ENCODE measurements at places on chromosomes 16 and 17.

- DNase-seq, result no peak
These were observed 12.7 kb upstream of the SSTR2 start for GRCh38 chr17:73151916-73152632.

DNA sequence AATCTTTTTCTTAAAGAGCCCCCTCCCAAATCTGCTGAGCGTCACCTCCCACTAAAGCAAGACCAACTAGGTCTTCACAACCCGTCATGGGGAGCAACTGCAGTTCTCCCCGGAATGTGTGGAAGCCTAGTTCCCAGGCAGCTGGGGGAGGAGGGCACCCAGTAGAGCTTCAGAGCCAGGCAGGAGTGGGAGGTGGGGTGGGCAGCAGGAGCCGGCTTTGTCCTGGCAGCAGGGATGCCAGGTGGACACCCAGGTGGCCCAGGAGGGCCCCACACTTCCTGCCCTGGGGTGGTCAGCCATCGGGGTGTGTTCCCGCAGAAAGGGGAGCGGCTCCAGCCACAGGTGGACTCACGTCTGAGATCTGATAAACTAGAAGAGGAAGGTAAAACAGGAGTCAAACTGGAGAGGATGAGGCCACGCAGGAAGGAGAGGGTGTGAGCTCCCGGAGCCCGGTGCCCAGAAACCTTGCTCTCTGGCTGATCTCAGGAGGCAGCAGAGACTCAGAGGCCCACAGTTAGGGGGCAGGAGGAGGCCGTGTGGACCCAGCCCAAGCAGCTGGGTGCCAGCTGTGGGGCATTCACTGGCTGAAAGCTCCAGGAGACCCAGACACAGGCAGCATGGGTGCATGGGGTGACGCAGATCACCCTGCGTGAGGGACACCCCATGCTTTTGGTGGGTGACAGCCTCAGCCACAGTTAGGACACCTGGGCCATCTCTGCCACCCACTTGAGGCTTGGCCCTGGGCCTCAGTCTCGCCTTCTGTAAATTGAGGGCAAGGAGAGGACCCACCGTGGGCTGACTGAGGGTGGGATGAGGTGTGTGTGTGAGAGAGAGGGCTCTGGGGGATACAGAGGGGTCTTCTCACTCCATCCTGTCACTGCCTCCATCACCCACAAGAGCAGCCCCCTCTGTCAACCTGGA, 260.8 kb upstream of the TNRC6C start:
- DNase-seq, result no peak

DNA sequence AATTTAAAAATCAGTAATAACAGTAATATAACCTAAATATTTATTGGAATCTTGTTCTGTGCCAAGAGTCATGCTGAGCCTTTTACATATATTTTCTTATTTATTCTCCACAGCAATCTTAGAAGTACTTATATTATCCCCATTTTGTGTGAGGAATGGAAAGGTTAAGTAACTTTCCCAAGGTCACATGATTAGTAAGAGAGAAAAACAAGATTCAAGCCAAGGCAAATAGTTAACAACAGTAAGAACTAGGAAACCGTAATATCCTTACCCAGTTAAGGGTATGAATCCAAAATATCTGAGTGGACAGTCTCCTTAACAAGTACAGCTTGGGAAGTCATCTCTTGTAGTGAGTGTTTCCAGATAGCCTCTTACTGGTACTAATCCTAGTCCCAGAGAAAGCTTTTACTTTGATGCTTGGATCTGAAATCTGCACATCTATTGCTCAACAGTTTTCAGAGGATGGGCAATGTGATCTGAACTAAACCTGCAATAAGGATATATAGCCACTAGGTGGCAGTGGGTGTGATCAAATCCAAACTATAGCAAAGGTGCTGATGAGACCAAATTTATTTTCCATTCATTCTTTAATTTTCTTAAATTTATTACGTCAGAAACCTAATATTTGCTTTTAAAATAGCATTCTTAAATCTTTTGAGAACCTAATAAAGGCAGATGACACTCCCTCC, 23.3 kb downstream of the SHISA6 start:
- no peak for DNase-seq

GRCh38 chr16:3514621-3515020, 13.8 kb downstream of the CLUAP1 start:
- no peak for DNase-seq

GRCh38 chr16:79171931-79172705, 428.4 kb downstream of the MAF start:
- no peak for DNase-seq

- no peak for DNase-seq
These were observed 25.0 kb upstream of the KCNJ2 start for GRCh38 chr17:70144260-70144846.

DNA sequence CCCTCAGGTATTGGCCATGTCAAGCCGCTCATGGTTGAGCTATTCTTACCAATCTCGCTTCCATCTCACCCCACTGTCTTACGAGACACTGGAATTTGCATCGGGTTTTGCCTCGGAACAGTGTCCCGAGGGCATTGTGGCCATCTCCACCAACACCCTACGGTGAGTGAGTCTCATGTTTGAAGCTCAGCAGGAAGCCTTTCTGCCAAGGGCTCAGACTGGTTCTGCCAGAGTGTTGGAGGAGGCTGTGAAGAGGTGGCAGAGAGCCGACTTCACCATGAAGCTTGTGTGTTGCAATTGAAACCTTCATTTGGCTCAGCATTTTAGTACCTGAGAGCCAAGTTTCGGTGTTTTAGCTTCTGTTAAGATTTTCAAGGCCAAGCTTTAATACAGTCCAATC, 38.0 kb downstream of the SF3B3 start:
- no peak for DNase-seq

DNA sequence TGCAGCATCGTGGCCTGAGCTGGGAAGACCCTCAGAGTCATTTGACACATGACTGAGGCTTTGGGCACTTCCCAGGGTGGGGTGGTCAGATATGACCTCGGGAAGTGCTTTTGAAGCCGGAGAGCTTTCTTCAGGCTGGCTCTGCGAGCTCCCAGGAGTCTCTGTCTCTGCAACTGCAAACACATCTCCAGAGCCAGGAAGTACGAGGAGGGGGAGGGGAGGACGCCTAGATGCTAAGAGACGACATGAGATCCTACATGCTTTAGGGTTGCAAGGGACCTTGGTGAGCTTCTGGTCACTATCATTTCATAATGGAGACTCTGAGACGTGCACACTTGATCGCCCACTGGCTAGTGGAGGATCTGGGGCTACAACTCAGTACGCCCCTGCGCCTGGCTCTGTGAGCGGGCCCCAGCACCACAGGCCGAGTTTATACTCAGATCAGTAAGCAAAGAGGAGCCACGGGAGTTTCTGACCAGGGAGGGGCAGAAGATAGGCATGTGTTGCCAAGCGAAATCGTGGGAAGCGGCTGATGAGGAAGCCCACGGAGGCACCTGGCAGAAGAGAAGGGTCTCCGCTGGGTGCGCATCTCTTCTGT, 527 bp upstream of the MGAT5B start:
- DNase-seq, result no peak

GRCh38 chr17:42436391-42436790, 13.3 kb upstream of the CAVIN1 start:
- no peak for DNase-seq

GRCh38 chr17:42659079-42659931, at the start of gene TUBG2:
TUBG2 (plus strand) TSS chr17:42659284; CDS start chr17:42659504, 220 bp downstream.
- DNase-seq, result peak; percentile 70

GRCh38 chr17:68377771-68378267, 79.5 kb downstream of the WIPI1 start:
- no peak for DNase-seq

DNA sequence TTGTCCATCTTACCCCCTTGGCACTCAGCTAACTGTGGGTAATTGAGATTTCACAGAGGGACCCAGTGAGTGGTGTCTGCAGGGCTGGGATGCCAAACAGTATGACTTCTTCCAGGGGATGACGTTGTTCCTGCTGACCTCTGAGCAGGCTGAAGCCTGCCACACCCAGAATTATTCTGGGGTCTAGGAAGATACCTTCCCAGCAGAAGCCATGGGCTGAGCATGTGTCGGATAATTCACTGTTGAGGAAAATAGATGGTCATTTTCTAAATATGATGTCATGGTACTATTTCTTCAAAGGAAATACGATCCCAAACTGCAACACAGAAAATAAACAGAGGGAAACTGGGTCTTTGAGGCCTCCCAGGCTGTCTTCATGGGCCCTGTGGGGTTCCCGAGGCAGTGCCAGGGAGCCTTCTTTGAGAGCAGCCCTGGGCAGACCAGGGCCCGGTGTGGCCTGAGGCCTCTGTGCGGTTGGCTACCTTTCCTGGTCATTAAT, 17.4 kb downstream of the WNT9B start:
- no peak for DNase-seq

- no peak for DNase-seq
These were observed 2.9 kb downstream of the CLUH start for GRCh38 chr17:2708585-2709182.

DNA sequence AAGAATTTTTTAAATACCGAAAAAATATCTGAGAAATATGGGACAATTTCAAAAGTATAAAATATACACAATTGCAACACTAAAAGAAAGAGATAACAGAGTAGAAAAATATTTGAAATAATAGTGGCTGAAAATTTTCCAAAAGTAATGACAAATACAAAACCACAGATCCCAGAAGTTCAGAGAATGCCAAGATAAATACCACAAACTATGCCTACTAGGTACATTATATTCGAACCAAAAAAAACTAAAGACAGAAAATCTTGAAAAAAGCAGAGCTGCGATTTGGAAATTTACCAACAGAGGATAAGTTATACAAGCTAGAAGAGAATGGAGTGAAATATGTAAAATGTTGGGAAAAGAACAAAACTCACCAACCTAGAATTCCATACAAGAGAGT, 191.3 kb upstream of the ELAC2 start:
- DNase-seq, result no peak

DNA sequence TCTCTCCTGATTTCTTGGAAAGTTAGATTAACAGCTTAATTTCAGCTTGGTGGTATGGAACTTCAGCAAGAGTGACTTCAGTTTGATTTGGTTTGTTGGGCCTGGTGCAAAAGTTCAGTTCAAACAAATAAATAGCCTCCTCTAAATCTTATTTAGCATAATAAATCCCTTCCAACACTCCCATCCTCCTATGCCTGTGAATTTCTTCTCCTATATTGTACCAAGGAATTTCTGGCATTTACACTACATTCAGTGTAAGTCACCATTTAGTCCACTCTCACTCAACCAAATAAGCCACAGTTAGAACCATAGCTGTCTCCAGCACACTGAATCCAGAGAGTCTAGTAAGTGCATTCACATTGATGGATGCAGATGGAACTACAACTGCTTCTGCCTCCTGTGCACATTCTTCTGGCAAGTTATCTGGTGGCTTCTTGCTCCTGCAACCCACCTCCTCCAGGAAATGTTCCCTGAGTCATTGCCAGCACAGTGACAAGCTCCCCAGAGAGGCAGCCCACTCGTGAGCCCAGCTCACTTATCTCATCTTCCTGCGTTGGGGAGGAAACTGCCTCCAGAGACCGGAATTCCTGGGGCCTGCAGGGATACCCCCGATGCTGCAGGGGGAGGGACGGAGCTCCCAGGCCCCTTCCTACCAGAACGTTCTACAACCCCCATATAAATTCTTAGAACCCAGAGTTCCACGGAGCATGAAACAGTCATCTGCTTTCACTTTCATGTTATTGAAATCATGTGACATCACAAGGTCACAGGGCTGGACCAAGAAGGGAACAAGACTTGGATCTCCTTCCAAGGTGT, 318.3 kb downstream of the PHKB start:
- no peak for DNase-seq

DNA sequence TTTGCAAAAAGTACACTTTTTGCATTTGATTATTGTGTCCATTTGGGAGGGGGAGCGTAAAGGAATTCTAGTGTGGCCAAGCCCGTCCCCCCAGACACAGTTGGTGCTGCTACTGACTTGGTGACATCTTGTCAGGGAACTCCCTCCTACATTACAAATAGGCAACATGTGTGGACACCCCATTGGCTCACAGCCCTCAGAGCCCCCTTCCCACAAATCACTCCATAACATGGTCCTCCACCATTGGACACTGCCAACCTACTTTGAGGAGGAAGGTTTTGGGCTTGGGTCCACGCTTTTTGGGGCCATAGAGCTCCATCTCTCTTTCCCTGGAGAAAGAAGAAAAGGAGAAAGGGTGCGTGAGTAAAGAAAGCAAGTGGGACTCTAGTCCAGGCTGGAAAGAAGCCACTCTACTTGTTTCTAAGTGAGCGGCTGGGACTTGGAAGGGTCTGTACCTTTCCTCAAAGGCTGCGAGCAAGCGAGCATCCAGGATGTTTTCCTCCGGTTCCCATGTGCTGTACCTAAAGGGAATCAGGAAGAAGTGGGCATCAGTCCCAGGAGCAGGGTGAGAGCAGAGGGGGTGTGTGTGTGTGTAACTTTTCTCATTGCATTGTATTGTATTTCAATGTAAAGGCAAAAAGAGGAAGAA, 958 bp downstream of the CBX8 start:
- no peak for DNase-seq

GRCh38 chr17:13024526-13025257, 6.9 kb upstream of the ELAC2 start:
- DNase-seq, result peak; percentile 21

DNA sequence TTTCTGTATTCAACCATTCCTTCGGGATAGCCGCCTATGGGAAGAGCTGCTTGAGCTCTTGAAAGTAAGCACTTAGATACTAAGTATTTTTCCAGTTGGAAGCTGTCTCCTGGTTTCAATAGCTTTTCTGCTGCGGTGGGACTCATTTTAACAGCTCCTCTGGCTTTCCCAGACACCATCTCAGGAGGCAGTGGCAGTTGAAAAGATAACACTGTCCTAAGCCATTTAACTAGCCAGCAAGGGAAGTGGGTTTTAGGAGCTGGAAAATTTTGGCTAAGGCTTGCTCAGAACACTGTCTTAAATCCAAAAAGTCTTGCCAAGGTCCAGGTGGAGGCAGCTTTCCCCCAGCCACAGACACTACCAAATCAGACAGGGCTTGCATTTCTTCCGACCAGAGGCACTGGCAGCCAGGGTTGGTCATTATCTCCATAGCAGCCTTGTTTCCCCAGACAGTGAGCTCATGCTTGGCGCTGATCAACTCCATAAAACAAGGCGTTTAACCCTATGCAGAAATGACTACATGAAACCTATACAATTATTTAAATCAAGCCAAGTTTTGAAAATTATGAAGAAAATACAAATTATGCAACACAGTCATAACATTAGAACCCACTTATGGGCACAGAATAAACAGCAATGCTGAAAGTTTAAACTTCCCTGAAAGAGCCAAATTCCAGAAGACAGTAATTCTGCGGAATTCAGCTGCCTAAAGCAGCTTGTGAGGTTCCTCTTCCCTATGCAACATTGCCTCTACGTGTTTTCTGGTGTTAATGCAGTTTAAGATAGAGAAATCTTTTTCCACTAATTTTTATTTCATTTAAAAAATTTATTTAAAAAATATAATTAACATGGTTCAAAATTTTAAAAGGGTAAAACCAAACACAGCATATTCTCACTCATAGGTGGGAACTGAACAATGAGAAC, 25.0 kb downstream of the GABARAPL2 start:
- DNase-seq, result no peak

- no peak for DNase-seq
These were observed 285.6 kb downstream of the FTO start for GRCh38 chr16:53989597-53989996.

- DNase-seq, result no peak
These were observed 505.8 kb downstream of the KCNJ2 start for GRCh38 chr17:70675070-70675590.

GRCh38 chr16:35523991-35524390, 2064.6 kb downstream of the TP53TG3F start:
- no peak for DNase-seq
